K562 (cell line): ENCODE measurements at places on chromosomes 1 and 21. TPM values are rescaled to one million over a fixed set of nuclear protein-coding genes. Genes with fewer than 3 reads are reported as not detected.

- DNase-seq, result no peak
Measured at GRCh38 chr1:30823627-30823968, 66.0 kb upstream of the LAPTM5 start.

DNA sequence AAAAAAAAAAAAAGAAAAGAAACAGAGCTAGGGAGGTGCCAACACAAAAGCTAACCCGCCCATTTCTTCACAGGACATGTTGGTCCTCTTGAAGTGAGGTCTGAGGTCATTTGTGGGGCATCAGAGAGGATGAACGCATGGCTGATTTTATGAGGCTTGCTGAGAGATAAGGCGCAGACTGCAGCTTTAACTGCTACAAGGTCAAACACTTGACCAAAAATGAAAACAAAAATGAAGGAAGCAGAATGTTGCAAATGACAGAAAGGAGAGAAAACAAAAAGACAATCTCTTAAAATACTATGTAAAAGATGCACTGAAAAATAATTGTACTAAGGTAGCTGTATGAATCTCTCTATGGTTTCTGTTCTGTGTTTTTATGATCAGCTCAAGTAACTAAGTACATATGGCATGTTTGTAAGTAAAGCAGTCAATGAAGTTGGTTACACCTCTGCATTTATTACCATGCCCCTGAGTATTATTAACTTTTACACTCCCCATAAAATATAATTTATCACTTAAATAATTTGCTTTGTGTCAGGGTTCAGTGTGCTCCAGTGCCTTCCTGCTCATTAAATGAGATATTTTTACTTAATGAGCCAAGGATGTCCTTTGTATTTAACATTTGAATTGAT is 249.1 kb upstream of the NR5A2 start:
- no peak for DNase-seq

CYP4Z1 gene
- not detected in 2 replicates for polyA plus RNA-seq

DNA sequence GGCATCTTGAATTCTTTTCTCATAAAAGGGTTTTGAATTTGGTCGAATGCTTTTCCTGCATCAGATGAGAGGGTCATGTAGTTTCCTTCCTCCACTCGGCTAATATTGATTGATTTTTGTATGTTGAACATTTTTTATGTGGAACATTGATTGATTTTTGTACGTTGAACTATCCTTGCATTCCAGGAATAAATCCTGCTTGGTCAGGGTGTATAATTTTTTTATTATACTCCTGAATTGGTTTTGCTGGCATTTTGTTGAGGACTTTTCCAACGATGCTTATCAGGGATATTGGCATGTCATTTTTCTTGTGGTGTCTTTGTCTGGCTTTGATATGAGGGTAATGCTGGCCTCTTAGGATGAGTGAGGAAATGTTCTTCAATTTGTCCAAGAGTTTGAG is 8.5 kb downstream of the TMEM240 start:
- no peak for DNase-seq

DNA sequence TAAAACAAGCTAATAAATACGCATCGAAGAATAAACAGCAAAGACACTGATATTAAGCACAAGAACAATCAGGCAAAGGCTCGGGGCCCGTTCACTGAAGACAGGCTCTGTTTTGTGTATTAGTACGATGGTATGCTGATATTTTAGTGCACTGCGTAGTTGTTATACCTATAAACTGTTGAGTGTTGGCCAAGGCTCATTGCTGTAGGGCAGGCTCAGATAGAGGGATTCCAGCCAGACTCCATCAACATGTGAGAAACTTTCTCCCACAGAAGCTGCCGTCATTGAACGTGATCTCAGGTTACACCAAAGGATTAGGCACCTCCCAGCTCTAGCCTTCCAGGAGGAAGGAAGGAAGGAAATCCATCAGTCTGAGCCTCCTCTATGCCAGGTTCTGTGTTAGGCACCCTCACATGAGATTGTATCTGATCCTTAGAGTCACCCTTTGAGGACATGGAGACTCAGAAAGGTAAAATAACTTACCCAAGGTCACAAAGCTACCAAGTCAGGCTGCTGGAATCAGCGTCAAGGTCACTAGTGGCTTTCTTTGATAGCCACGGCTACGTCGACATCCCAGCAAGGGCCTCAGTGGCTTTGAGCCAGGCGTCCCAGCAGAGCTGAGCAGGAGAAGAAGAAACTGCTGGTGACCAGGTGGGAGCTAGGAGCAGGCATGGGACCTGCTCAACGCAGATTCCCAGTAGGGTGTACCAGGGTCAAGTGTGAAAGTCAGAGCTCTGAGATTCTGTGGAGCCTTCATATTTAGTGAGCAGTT is 14.8 kb downstream of the BCAR3 start:
- DNase-seq, result no peak

LCE2A gene
- polyA plus RNA-seq, result not detected in 2 replicates

GRCh38 chr21:26013970-26014369 is 156.6 kb downstream of the APP start:
- DNase-seq, result no peak

MYBPH gene
- 0.13 TPM in 1 of 2 replicates, not detected in the other for polyA plus RNA-seq

DNA sequence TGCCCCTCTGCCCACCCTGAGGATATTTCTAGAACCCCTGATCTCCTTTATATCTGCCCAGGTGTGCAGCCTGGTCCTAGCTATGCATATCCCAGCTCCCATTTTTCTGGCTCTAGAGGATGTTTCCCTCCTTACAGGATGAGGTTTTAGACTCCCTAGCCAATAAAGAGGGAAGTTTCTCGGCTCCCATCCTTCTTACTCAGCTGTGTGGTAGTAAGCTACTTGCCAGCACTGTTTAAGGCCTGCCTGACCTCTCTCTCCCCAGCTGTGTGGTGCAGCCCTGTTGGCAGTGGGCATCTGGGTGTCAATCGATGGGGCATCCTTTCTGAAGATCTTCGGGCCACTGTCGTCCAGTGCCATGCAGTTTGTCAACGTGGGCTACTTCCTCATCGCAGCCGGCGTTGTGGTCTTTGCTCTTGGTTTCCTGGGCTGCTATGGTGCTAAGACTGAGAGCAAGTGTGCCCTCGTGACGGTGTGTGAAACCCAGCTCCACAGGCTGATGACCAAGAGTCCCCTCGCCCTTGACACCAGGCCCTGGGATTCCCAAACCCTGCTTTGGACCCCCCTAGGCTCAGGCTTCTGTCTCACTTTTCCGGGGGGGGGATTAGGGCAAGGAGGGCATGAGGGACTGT is 7.8 kb upstream of the P3R3URF start:
- DNase-seq, result no peak

GRCh38 chr1:162822391-162823200 is 32.1 kb downstream of the HSD17B7 start:
- DNase-seq, result no peak

UBASH3A gene
- polyA plus RNA-seq, result 1.0 and 1.4 TPM in 2 replicates

DNA sequence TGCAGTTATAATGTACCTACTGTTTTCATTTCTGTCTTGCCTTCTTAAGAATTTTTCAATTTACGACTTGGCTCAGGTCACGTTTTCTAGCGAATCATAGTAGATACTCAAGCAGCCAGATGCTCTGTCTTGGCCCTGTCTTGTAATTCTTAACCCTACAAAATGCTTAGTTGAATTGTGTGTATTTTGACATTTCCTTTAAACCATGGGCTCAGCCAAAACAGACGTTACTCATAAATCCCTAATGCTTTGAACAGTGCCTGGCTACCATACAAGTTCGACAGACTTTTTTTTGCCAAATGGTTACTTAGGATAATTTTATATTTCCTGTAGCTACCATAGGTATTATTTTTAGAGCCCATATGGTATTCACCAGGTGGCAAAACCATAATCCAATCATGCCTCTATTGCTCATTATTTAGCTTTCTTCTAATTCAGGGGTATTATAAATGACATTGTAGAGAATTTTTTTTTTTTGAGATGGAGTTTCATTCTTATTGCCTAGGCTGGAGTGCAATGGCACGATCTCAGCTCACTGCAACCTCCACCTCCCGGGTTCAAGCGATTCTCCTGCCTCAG is 54.3 kb downstream of the KCNK1 start:
- no peak for DNase-seq

DNA sequence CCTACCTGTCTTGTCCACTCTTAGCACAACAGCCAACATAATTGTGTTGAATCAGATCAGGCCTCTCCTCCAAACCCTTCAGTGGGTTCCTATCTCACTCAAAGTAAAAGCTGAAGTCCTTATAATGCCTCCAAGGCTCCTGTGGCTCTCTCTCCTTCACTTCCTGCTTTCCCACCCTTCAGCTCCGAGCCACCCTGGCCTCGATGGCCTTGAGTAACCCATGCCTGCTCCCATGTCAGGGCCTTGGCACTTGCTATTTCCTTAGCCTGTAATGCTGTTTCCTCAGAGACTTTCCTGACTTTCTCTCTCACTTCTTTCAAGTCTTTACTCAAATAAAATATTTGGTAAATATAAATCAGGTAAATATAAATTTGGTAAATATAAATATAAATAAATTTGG is 8.1 kb upstream of the PLEKHM2 start:
- DNase-seq, result no peak

- no peak for DNase-seq
Measured at GRCh38 chr1:179828554-179829110, 49.0 kb downstream of the TOR1AIP2 start.
